HCT116 (cell line): ENCODE measurements at places on chromosomes 6 and 20. TPM values are rescaled to one million over a fixed set of nuclear protein-coding genes. Genes with fewer than 3 reads are reported as not detected.

SLC12A5 gene
- 1.9 TPM for total RNA-seq

ENPP1 gene
- total RNA-seq, result 6.5 TPM

LRRC73 gene
- 1.2 TPM for total RNA-seq

RNF144B gene
- 2.1 TPM for total RNA-seq

CCN5 gene
- 0.20 TPM for total RNA-seq

DNA sequence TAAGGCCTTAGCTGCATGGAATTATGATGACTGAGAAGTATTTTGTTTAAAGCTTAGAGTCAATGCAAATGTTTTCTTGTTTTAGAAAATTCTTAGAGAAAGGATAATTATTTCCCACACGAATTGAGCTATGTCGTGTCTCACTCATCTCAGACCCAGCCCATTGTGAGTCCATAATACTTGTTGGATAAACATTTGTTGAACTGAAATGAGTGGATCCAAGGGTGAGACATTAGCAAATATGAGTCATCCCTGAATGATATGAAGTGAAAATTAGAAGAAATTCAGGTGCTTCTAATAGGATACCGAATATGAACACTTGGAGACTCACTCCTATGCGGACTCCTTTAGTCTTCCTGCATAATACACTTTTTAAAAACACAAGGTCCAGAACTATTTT is 41.6 kb upstream of the ARMC2 start:
- H3K4me3 ChIP-seq, result no peak overlapping the region
- H3K27ac ChIP-seq, result no peak overlapping the region
- H3K4me1 ChIP-seq, result no peaks in the 10 kb centered on the region
- no peaks in the 10 kb centered on the region for H3K27me3 ChIP-seq
- H3K36me3 ChIP-seq, result no peaks in the 10 kb centered on the region
- DNase-seq, result no peak

DNA sequence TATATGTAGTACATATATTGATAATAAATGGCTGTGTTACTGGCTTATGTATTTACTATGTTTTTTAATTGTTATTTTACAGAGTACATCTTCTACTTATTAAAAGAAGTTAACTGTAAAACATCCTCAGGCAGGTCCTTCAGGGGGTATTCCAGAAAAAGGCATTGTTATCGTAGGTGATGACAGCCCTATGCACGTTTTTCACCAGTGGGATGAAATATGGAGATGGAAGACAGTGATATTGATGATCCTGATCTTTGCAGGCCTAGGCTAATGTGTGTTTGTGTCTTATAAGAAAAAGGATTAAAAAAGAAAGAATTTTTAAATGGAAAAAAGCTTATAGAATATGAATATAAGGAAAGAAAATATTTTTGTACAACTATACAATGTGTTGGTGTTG is 7.5 kb downstream of the CD2AP start:
- H3K4me3 ChIP-seq, result no peak overlapping the region
- H3K4me1 ChIP-seq, result peaks cover 30% of the 10 kb centered on the region
- H3K27ac ChIP-seq, result peak overlapping the region; percentile 46; the same call in 1 of the 2 replicates
- H3K27me3 ChIP-seq, result no peaks in the 10 kb centered on the region
- no peaks in the 10 kb centered on the region for H3K36me3 ChIP-seq

DNA sequence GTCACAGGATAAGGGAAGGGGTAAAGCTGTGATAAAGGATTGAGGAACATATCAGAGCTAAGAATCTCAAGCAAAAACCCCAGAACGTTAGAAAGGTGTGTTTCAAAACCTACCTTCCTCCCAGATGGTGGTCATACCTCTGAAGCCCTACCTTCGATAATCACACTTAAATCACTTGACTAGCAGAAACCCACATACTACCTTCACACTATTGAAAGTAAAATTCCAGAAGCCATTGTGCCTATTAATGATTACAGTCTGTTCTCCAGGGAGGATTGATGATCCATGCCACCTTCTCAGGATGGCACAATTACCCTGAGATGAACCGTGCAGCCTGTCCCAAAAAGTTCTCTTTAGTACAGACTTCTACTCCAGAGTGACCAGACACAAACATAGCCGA is 72.3 kb upstream of the SOX4 start:
- no peaks in the 10 kb centered on the region for H3K4me1 ChIP-seq
- H3K4me3 ChIP-seq, result no peak overlapping the region
- DNase-seq, result no peak
- H3K27me3 ChIP-seq, result no peaks in the 10 kb centered on the region
- no peak overlapping the region for H3K27ac ChIP-seq

DNA sequence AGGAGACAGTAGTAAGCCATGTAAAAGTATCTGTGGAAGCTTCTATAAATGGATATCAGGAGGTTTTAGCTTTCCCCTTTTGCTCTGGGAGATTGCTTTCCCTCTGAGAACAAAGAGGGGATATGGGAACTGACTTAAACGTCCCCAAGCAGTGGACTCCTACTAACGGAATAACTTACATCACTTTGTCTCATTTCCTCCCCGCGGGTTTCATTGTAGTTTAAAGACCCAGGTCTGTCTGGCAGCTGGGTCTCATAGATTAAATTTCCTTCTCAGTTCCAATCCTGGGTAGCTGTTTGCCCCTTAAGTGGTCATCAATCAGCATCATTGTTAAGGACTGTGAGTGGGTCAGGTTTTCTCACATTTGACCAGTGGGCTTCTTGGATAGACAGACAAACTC is 68.7 kb downstream of the PLAGL1 start:
- H3K27ac ChIP-seq, result no peak overlapping the region
- no peaks in the 10 kb centered on the region for H3K4me1 ChIP-seq
- no peak for DNase-seq
- H3K36me3 ChIP-seq, result no peaks in the 10 kb centered on the region

GRCh38 chr6:37139230-37139962 is 30.6 kb upstream of the PIM1 start:
- peaks cover 37% of the 10 kb centered on the region for H3K4me1 ChIP-seq
- no peak for DNase-seq
- no peak overlapping the region for H3K4me3 ChIP-seq

DNA sequence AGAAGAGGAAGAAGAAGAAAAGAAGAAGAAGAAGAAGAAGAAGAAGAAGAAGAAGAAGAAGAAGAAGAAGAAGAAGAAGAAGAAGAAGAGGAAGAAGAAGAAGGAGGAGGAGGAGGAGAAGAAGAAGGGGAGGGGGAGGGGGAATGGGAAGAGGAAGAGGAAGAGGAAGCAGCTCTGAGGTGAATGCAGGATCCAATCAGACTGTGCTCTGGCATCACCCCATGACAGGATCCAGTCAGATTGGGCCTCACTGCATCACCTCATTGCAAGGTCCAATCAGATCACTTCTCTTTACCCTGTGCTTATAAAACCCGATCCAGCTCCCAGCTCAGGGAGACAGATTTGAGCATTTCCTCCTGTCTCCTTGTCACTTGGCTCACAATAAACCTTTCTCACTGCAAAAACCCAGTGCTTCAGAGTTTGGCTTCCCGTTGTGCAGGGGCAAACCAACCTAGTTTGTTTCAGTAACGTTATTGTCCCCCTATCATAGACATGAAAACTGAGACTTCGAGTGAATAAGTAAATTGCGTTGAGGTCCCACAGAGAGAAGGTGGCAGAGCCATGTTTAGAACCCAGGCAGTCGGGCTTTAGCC is 28.6 kb upstream of the YWHAB start:
- H3K36me3 ChIP-seq, result no peaks in the 10 kb centered on the region
- DNase-seq, result no peak

DNA sequence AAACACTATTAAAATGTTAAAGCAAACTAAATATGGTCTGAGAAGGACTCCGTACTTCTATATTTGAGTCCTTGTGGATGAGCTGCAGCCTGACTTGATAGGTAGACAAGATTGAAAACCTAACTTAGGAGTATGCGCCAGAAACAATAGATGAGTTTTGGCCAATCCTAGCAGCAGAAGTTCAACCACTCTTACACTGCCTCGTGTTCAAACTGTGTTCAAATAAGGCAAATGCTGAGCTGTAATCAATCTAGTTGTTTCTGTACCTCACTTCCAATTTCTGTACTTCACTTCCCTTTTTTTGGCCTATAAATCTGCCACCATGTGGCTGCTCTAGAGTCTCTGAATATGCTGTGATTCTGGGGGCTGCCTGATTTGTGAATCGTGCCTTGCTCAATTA is 13.2 kb upstream of the SERINC1 start:
- H3K27me3 ChIP-seq, result no peaks in the 10 kb centered on the region
- H3K4me3 ChIP-seq, result no peak overlapping the region
- H3K36me3 ChIP-seq, result no peaks in the 10 kb centered on the region
- no peak for DNase-seq
- H3K27ac ChIP-seq, result no peak overlapping the region

DNA sequence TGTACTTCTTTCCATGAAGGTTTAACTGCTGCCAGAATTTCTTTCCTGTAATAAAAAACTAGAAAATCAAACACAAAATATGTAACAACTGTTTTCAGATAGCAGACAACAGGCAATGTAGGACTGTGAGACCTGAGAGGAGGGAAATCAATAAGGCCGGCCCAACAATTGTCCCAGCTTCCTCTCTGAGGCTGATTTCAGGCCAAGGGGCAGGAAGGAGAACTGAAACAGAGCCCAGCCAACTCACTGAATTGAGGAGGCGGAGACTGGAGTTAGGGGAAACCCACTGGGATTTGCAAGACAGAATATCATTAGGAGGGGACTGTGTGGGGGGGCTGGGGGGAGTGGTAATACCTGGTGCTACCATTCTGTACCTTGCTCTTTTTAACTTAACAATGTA is 42.2 kb downstream of the FLRT3 start:
- no peaks in the 10 kb centered on the region for H3K4me1 ChIP-seq
- H3K27ac ChIP-seq, result no peak overlapping the region
- no peaks in the 10 kb centered on the region for H3K27me3 ChIP-seq
- no peak overlapping the region for H3K4me3 ChIP-seq
- no peak for DNase-seq

GRCh38 chr6:106540432-106540831 is 88.9 kb downstream of the RTN4IP1 start:
- no peak overlapping the region for H3K27ac ChIP-seq
- H3K4me1 ChIP-seq, result no peaks in the 10 kb centered on the region
- no peaks in the 10 kb centered on the region for H3K27me3 ChIP-seq
- no peak overlapping the region for H3K4me3 ChIP-seq

DNA sequence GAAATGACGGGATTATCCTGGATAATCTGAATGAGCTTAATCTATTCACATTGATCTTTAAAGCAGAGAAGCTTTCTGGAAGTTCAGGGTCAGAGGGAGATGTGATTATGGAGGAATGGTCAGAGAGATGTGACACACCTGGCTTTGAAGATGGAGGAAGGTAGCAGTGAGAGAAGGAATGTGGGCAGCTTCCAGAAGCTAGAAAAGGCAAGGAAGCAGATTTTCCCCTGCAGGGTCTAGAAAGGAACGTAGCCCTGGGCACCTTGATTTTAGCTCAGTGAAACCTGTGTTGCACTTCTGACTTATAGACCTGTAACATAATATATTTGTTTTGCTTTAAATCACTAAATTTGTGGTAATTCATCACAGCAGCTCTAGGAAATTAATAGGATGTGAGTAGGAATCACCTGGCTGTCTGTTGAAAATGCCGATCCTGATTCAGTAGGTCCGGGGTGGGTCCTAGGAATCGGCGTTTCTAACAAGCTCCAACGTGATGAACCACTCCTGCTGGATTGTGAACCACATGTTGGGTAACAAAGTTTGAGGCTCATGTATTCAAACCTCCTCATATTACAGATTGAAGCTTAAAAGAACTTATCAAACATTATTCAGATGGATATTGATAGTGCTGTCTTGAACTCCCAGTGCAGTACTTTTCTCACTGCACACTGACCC is 157.0 kb downstream of the GJA1 start:
- H3K27me3 ChIP-seq, result no peaks in the 10 kb centered on the region
- no peak overlapping the region for H3K27ac ChIP-seq
- H3K36me3 ChIP-seq, result no peaks in the 10 kb centered on the region
- H3K4me1 ChIP-seq, result no peaks in the 10 kb centered on the region
- DNase-seq, result no peak

- no peak for DNase-seq
- no peaks in the 10 kb centered on the region for H3K4me1 ChIP-seq
- no peak overlapping the region for H3K27ac ChIP-seq
- no peaks in the 10 kb centered on the region for H3K36me3 ChIP-seq
- no peaks in the 10 kb centered on the region for H3K27me3 ChIP-seq
- H3K4me3 ChIP-seq, result no peak overlapping the region
These were observed 129.0 kb upstream of the SRSF6 start for GRCh38 chr20:43328697-43329096.

DNA sequence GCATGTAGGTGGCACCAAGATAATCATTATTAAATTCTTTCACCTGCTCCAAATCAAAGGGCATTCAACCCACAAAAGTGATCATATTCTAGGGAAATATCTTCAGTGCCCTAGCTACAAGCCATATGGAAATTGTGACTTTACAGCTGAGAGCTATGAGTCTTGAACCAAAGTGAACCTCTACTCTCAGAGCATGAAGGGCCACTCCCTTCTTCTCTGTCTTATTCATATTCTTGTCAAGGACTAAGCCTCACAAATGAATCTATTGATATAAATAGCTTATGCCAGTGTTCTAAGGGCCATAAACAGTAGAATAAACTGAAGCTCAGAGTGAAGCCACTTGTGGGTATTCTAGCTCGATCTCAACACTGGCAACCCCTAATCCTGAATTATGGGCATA is 29.6 kb downstream of the SPINT4 start:
- no peaks in the 10 kb centered on the region for H3K4me1 ChIP-seq
- DNase-seq, result no peak
- no peaks in the 10 kb centered on the region for H3K36me3 ChIP-seq
- no peak overlapping the region for H3K4me3 ChIP-seq
- H3K27me3 ChIP-seq, result no peaks in the 10 kb centered on the region

DNA sequence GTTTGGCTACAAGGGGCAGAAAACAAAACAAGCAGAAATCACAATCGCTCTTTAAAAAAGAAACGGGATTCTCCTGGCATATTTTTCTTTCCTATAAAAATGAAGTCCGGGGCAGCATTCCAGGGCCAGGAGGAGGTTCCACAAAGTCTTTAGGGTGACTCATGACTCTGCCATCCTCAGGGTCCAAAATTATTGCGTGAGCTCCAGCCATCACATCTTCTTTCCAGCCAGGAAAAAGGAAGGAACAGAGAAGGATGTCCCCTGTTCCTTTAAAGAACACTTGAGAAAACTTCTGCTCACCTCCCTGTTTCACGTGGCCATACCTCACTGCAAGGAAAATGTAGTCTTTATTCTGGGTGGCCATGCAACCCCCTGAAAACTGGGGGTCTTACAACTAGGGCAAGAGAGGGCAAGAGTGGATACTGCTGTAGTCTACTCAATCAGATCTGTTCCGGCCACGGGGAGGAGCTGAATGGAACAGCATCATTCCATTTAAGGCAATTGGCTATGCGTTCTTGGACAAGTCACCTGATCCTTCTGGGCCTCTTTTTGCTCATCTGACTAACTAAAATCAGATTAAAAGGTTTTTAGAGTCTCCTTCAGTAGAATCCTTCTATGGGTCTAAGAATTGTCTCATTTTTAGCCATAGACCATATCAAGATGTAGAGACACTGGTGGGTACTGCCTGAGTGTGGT is 49.4 kb downstream of the CTCFL start:
- peaks cover 15% of the 10 kb centered on the region for H3K4me1 ChIP-seq
- no peak overlapping the region for H3K4me3 ChIP-seq
- no peak overlapping the region for H3K27ac ChIP-seq
- no peaks in the 10 kb centered on the region for H3K36me3 ChIP-seq
- no peak for DNase-seq
